ENCODE measurements at places on chromosomes 4 and X. TPM values are rescaled to one million over a fixed set of nuclear protein-coding genes. Genes with fewer than 3 reads are reported as not detected.
A peak's percentile ranks its signal among the peaks of the same experiment; 100 is the strongest.

- no peaks in the 10 kb centered on the region for H3K27me3 ChIP-seq
- no peak for DNase-seq
- no peaks in the 10 kb centered on the region for H3K36me3 ChIP-seq
- H3K4me1 ChIP-seq: peaks cover 7% of the 10 kb centered on the region
These were observed 60.1 kb downstream of the WFS1 start for GRCh38 chr4:6329478-6330383.

GRCh38 chrX:2484721-2485648 lies 15.8 kb downstream of the DHRSX start:
- peaks cover 10% of the 10 kb centered on the region for H3K36me3 ChIP-seq
- H3K4me1 ChIP-seq: peaks cover 5% of the 10 kb centered on the region
- DNase-seq: no peak
- H3K4me3 ChIP-seq: no peak overlapping the region

DNA sequence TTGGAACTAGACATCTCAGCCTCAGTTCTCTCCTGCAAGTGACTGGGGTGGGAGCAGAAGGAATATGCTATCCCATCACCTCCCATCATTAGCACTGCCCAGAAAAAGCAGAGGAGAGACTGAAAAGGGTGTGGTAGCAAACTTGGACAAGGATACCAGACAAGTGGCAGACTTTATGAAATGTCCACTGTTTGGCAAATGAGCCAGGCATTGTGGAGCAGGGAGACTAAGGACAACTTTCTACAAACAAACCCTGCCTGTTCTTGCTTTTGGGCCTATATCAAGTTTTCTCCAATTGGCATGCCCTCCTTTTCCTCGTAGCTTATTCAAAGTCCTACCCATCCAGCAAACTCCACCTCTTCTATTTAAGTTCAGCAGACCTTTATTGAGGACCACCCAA lies 41.6 kb downstream of the ZCCHC12 start:
- H3K4me1 ChIP-seq: no peaks in the 10 kb centered on the region
- H3K27ac ChIP-seq: no peak overlapping the region
- DNase-seq: no peak
- no peak overlapping the region for H3K4me3 ChIP-seq

- no peaks in the 10 kb centered on the region for H3K27me3 ChIP-seq
- no peak overlapping the region for H3K27ac ChIP-seq
- no peaks in the 10 kb centered on the region for H3K36me3 ChIP-seq
- no peaks in the 10 kb centered on the region for H3K4me1 ChIP-seq
- H3K4me3 ChIP-seq: no peak overlapping the region
- DNase-seq: no peak
These were observed 413.2 kb upstream of the CXorf51B start for GRCh38 chrX:146396409-146396808.

DNA sequence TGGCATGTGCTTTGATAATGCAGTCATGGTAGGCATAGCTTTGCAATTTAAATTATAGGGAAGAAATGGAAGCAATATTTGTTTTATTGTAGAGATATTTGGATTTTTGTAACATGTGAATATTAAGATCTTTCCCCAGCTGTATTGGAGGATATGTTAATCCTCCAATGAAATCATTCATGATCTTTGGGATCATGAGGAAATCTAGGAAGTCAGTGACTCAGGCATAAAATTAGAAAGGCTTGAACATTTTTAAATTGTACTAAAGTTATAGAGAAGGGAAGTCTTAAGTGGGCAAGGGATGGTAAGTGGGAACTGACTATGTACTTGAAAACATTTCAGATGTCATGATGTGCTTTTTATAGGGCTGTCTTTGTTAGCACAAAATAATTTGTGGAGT lies 46.8 kb downstream of the FIP1L1 start:
- H3K4me1 ChIP-seq: no peaks in the 10 kb centered on the region
- H3K27me3 ChIP-seq: no peaks in the 10 kb centered on the region
- no peak overlapping the region for H3K27ac ChIP-seq
- no peak for DNase-seq
- no peaks in the 10 kb centered on the region for H3K36me3 ChIP-seq

GRCh38 chr4:73683456-73683855 lies 56.9 kb upstream of the CXCL8 start:
- no peaks in the 10 kb centered on the region for H3K27me3 ChIP-seq
- no peak for DNase-seq
- H3K27ac ChIP-seq: no peak overlapping the region
- no peaks in the 10 kb centered on the region for H3K4me1 ChIP-seq

- H3K36me3 ChIP-seq: no peaks in the 10 kb centered on the region
- H3K27me3 ChIP-seq: peaks cover 13% of the 10 kb centered on the region
- no peak for DNase-seq
- H3K27ac ChIP-seq: no peak overlapping the region
These were observed 1.1 kb upstream of the CD38 start for GRCh38 chr4:15776871-15777648.

DNA sequence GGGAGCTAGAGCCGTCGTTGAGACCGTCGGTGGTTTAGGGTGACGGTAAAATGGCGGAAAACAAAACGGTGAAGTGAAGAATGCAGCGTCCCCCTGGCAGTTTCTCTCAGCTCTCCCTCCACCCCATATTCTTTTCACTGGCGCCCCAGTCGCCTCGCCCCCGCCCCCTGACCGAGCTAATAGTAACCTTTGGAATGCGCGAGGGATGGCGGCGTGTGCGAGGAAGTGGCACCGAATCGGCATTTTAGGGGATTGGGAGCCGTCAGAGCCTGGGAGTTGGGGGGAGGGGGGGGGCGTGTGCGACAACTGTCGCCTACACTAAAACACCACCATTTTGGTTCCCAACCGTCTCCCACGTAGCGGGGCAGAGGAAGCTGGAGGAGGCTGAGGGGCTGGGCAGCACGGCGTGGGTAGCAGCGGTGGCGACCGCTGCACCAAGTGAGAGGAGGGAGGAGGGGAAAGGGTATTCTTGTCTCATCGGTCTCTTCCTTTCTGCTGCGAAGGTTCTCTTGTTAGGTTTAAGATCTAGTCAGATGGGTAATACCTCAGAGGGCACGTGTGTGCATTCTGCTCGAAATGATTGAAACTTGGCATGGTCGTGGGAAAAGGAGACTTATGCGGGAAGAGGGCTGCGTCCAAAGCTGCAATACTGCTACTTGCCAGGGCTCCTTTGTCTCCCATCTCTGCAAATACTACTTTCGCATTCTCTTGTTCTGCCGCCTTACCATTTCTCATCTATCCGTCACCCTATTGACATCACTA lies 840 bp downstream of the ZNF711 start:
- H3K4me1 ChIP-seq: no peaks in the 10 kb centered on the region
- H3K27ac ChIP-seq: peak overlapping the region; percentile 95
- peak; percentile 43 for DNase-seq
- H3K27me3 ChIP-seq: no peaks in the 10 kb centered on the region

- H3K27ac ChIP-seq: no peak overlapping the region
- no peak for DNase-seq
- no peaks in the 10 kb centered on the region for H3K36me3 ChIP-seq
- H3K27me3 ChIP-seq: peaks cover 55% of the 10 kb centered on the region
These were observed 1.8 kb upstream of the ARHGEF38 start for GRCh38 chr4:105550641-105551040.

- no peaks in the 10 kb centered on the region for H3K36me3 ChIP-seq
- no peaks in the 10 kb centered on the region for H3K4me1 ChIP-seq
- H3K4me3 ChIP-seq: no peak overlapping the region
- no peak overlapping the region for H3K27ac ChIP-seq
- no peak for DNase-seq
- no peaks in the 10 kb centered on the region for H3K27me3 ChIP-seq
These were observed 62.8 kb upstream of the EGFL6 start for GRCh38 chrX:13506574-13506973.

- H3K27ac ChIP-seq: no peak overlapping the region
- H3K27me3 ChIP-seq: no peaks in the 10 kb centered on the region
- H3K36me3 ChIP-seq: no peaks in the 10 kb centered on the region
- H3K4me1 ChIP-seq: no peaks in the 10 kb centered on the region
- no peak for DNase-seq
- H3K4me3 ChIP-seq: no peak overlapping the region
These were observed 37.4 kb upstream of the PACRGL start for GRCh38 chr4:20662851-20663250.

- H3K4me1 ChIP-seq: no peaks in the 10 kb centered on the region
- H3K36me3 ChIP-seq: no peaks in the 10 kb centered on the region
- no peak overlapping the region for H3K4me3 ChIP-seq
These were observed 289.0 kb upstream of the ADGRL3 start for GRCh38 chr4:60911127-60911526.

DNA sequence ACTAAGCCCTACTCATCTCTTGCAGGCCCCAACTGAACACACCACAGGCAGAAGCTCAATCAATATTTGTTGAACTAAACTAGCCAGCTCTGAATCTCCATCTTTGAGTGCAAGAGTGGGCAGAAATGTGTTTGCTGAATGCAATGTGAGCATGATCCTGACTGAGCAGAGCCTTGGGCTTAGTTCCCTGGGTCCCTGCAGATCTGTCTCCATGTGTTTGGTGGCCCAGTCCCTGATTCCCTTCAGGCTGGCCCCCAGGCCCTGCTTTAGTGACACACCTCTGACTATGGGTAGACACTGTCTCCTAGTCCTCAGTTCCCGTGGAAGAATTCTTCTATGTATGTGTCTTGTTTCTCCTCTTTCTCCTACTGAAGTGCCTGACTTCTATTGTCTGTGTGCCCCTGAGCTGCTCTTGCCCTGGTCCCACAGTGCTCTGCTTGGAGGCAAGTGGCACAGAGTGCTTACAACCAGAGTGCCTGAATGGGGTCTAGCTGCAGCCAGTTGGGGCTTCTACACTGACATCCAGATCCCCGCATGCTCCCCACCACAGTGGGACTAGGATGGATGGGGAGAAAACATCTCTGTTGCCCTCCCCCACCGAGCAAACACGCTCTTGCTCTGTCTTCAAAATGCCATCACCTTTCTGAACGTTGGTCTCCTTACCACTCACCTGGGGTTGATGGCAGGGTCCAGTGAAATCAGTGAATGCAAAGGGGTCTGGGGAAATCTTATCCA lies 9.3 kb downstream of the PJA1 start:
- no peak overlapping the region for H3K4me3 ChIP-seq
- no peak overlapping the region for H3K27ac ChIP-seq
- peaks cover 2% of the 10 kb centered on the region for H3K4me1 ChIP-seq
- H3K27me3 ChIP-seq: no peaks in the 10 kb centered on the region
- DNase-seq: no peak

- H3K27me3 ChIP-seq: no peaks in the 10 kb centered on the region
- no peak overlapping the region for H3K27ac ChIP-seq
These were observed 93.6 kb downstream of the SLC34A2 start for GRCh38 chr4:25749150-25749794.

DNA sequence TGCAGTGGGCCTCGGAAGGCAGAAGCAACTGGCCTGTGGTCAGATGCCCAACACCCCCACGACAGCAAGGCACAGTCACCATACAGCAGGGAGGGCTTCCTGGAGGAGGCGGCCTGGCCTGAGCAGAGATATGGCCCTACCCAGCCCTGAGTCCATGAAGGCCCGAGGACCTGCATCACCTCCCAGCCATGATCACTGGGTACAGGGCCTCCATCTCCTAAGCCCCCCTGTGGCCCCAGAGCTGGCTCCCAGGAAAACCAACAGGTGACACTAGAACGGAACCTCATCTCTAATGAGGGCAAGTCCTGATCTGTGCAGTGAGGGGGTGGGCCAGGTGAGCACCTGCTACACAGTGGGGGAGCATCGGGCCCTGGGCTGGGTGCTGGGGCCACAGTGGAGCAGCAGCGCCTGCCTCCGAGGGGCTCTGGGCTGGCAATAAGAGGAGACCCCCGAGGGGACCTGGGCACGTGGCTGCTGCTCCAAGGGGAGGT lies 26.2 kb upstream of the MXD4 start:
- H3K4me1 ChIP-seq: no peaks in the 10 kb centered on the region
- H3K27ac ChIP-seq: no peak overlapping the region
- no peaks in the 10 kb centered on the region for H3K36me3 ChIP-seq
- no peak overlapping the region for H3K4me3 ChIP-seq
- no peaks in the 10 kb centered on the region for H3K27me3 ChIP-seq

DNA sequence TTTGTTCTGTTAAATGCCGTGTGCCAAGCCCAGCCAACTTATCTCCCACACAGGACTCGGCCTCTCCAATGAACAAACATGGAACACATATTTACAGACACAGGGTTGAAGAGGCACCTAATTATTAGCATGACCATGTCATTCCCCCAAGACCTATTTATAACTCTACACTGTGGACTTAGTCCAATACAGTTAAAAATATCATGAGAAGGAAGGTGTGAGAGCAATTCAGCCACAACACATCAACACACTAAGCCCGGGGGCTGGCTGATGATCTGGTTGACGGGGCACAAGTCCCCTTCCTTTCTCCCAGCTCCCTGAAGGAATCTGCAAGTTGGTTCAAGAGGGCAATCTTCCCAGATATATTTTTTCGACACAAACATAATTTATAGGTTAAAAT lies 28.1 kb downstream of the MANBA start:
- no peak overlapping the region for H3K4me3 ChIP-seq
- 0 out of 2 replicates have a peak, but pooled peaks cover 2% of the 10 kb centered on the region for H3K4me1 ChIP-seq
- no peak for DNase-seq
- no peak overlapping the region for H3K27ac ChIP-seq
- no peaks in the 10 kb centered on the region for H3K27me3 ChIP-seq

- H3K36me3 ChIP-seq: no peaks in the 10 kb centered on the region
- H3K27me3 ChIP-seq: no peaks in the 10 kb centered on the region
- DNase-seq: no peak
- no peak overlapping the region for H3K27ac ChIP-seq
- no peaks in the 10 kb centered on the region for H3K4me1 ChIP-seq
These were observed 12.4 kb downstream of the ZFP92 start for GRCh38 chrX:153423652-153424051.

- no peak for DNase-seq
- peaks cover 2% of the 10 kb centered on the region for H3K36me3 ChIP-seq
- H3K4me3 ChIP-seq: no peak overlapping the region
- H3K27me3 ChIP-seq: no peaks in the 10 kb centered on the region
- no peak overlapping the region for H3K27ac ChIP-seq
- H3K4me1 ChIP-seq: no peaks in the 10 kb centered on the region
These were observed 28.9 kb downstream of the ARFIP1 start for GRCh38 chr4:152808670-152809069.

- no peak for DNase-seq
- H3K4me1 ChIP-seq: peaks cover 2% of the 10 kb centered on the region
- no peaks in the 10 kb centered on the region for H3K27me3 ChIP-seq
These were observed 26.4 kb upstream of the TMPRSS11B start for GRCh38 chr4:68271851-68272357.

GRCh38 chr4:88621763-88622327 lies 29.6 kb downstream of the HERC3 start:
- no peak overlapping the region for H3K27ac ChIP-seq
- no peaks in the 10 kb centered on the region for H3K4me1 ChIP-seq
- no peaks in the 10 kb centered on the region for H3K36me3 ChIP-seq
- H3K27me3 ChIP-seq: no peaks in the 10 kb centered on the region

PAGE5 gene
- not detected for total RNA-seq

PIGA gene
- total RNA-seq: 15.7 TPM

DCLK2 gene
- 0.37 TPM for total RNA-seq

GDPD2 gene
- total RNA-seq: 25.6 TPM

SLC16A2 gene
- 23.6 TPM for total RNA-seq

CCNA2 gene
- 95.1 TPM for total RNA-seq

SPANXC gene
- total RNA-seq: not detected

CORIN gene
- 0.17 TPM for total RNA-seq

SPARCL1 gene
- 0.78 TPM for total RNA-seq

MAGEA11 gene
- total RNA-seq: not detected

FAM47E gene
- 1.3 TPM for total RNA-seq

BST1 gene
- total RNA-seq: not detected

Data from H1 (cell line).